Stimulated activated naive CD8-positive, alpha-beta T cell treated with anti-CD3 and anti-CD28 coated beads, Interleukin-15, Interleukin-2, amounts not matched to agents 100 U/mL and 50 U/mL, for 24 hours (primary cell): ENCODE measurements at places on chromosomes 4 and X.

GRCh38 chr4:76705472-76705871 lies 192.5 kb downstream of the SOWAHB start:
- no peak for DNase-seq

- no peak for DNase-seq
Measured at GRCh38 chrX:148507418-148507817, 7.0 kb downstream of the AFF2 start.

DNA sequence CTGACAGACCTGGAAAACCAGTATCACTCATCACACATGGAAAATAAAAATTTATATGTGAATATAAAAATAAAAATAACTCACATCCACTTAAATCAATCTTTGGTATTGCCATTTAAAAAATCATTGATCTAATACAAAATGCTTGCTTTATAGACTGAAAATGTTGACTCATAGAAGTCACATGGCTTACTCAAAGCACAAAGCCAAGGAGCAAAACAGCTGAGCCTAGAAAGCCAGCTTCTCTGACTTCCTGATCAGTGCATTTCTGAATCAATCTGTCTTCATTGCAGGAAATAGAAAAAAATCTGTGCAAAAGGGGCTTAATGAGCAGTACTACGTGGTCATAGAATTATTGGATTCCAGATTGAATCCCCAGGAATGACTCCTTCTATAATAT lies 176.9 kb upstream of the HS3ST1 start:
- no peak for DNase-seq

DNA sequence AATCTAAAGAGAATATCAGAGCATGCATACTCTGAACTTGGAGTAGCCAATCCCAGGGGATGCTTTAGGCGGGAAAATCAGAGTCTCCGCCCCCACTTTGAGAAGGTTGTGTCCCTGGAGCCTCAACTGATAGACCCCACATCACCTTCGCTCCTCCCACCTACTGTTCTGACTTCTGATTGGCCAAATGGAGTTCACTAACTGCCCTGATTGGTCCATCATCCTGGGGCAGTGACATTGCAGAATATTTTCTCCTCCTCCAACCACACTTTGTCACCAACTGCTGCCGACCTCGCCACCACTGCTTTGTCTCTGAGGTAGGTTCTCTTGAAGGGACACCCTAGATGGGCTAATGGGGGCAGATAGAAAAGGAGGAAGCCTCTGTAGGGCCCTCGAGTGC lies 22.7 kb upstream of the SPACA5B start:
- no peak for DNase-seq

DNA sequence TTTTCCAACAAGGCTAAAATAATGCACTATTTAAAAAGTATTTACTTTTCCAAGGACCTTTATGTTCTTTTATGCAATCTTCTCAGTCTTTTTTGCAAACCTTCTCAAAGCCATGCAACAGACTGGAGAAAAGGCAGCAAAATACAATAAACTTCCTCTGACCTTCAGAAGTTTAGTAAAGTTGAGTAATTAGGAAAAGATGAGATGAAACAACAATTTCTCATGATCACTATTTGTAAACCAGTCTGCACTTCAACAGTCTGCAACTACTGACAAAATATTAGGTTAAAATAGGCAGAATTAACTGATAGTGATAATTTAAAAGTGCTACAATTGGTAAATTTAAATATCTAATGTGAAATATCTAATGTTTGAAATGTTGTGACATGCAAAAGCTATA lies 884.9 kb upstream of the PCDH10 start:
- no peak for DNase-seq

DNA sequence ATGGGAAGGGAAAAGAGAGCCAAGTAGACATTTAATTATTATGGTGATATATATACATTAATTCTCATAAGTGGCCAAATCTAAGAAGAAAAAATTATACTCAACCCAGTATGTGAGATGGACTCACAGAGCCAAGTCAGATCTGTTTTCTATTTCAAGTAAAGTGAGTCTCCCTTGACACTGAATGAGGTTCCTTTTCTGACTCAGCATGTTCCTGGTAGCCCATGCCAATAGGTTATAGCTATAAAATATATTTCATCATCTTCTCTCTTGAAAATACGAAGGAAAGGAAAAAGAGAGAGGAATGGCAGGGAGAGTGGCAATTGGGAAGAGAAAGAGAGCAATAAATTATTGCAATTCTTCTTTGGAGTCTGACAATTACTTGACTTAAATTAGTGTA lies 68.8 kb upstream of the GRIA2 start:
- DNase-seq = no peak

DNA sequence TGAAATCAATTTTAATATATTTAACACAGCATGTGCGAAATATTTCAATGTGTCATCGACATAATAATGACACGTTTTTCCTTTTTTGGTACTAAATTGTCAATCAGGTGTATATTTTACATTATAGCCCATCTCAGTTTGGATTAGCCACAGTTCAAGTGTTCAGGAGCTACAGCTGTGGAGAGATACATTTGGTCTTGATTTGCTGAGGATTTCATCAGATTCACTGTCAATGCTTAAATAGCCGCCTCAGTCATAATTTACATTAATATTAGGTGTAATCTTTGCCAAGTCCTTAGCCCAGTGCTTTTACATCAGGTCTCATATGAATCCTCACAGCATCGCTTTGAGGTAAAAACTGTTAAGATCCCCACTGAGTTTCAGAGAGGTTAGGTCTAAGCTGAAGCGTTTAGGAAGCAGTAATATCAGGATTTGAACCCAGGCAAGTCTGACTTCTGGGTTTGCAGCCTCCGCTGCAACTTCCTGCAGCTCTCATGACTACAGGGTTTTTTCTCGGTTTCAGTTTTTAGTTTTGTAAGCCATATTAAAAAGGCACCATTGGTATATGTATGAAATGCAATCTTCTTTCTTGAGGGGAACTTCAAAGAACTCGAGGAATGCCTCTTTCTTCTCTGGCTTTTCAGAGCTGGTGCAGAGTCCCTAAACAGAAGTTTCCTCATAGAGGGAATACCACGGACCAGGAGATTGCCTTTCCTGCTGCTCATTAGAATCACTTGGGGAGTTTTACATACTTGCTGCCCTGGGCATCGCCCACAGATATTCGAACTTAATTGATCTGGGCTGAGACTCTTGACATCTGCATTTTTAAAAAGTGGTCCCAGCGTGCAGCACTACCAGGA lies 6.4 kb downstream of the MTM1 start:
- no peak for DNase-seq

- no peak for DNase-seq
Measured at GRCh38 chr4:81550388-81550859, 78.7 kb upstream of the RASGEF1B start.

DNA sequence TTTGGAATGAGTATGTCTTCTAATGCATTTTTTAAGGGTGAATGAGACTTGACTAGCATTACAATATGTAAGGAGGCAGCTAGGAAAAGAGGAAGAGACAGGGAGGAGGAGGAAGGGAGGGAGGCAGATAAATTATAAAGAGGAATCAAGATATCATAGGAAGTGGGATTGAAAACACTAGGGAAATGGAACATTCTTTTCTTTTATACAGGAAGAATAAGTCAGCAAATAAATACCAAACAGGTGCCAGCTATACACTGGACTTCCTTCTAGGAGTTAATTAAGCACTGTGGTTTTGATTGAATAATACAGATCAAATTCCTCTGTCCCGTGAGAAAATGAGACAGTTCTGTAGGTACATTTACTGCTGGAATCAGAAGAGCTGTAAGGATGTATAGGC lies 78.6 kb downstream of the PACRGL start:
- DNase-seq = no peak

- DNase-seq = no peak
Measured at GRCh38 chr4:94357624-94358023, 15.0 kb upstream of the HPGDS start.

DNA sequence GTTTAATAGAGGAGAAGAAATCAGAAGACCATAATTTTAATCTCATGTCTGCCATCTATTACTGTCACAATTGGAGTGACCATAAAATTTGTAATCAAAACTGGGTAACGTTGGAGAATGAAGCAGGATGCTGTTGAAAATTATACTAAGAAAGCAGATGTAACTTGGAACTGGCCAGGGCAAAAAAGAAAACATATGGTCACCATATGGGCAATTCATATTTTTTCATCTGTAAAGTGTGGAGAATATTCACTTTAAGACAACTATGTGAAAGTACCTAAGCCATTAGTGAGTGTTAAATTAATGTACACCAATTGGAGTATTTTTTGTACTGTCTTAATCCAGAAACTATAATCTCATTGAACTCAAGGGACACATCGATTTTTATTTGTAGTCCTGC lies 1008.0 kb downstream of the GLUD2 start:
- DNase-seq = no peak

GRCh38 chr4:47914220-47914925 lies at the start of gene NFXL1:
TSS of gene NFXL1 (minus strand) at chr4:47914583. CDS start at chr4:47914203, 380 bp downstream.
- peak; percentile 96 for DNase-seq

GRCh38 chr4:128220286-128221235 lies 67.1 kb downstream of the PGRMC2 start:
- no peak for DNase-seq

GRCh38 chr4:87219632-87220093 lies 755 bp downstream of the KLHL8 start:
- peak; percentile 61 for DNase-seq

DNA sequence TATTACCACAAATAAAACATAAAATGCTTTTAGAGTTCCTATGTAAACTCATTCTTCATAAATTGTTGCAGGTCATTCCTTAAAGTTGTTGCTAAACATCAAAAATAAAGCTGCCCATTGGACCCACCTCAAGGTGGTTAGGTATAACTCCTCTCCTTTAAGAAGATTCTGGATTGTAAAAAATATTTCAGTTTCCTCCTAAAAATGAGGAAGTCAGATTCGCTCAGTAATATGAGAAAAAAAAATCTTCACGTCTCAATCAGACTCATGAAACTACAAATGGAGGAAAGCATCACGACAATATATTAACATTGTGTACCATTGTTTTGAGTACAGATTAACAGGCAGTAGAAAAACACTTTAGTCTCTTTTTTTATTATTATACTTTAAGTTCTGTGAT lies 105.9 kb downstream of the DDX60 start:
- DNase-seq = no peak
